Naive thymus-derived CD4-positive, alpha-beta T cell (primary cell): ENCODE measurements at places on chromosomes 6 and 20. TPM values are rescaled to one million over a fixed set of nuclear protein-coding genes. Genes with fewer than 3 reads are reported as not detected.

Gene PFDN6
- total RNA-seq, result 18.4 TPM

Gene SLC22A3
- not detected for total RNA-seq

Gene CALHM6
- 16.3 TPM for total RNA-seq

Gene JAG1
- total RNA-seq, result not detected

Gene NMBR
- total RNA-seq, result not detected in 2 replicates

Gene ANGPT4
- not detected for total RNA-seq

Gene GSTA2
- not detected for total RNA-seq

Gene USP49
- total RNA-seq, result 3.1 TPM

Gene PCSK2
- not detected for total RNA-seq

DNA sequence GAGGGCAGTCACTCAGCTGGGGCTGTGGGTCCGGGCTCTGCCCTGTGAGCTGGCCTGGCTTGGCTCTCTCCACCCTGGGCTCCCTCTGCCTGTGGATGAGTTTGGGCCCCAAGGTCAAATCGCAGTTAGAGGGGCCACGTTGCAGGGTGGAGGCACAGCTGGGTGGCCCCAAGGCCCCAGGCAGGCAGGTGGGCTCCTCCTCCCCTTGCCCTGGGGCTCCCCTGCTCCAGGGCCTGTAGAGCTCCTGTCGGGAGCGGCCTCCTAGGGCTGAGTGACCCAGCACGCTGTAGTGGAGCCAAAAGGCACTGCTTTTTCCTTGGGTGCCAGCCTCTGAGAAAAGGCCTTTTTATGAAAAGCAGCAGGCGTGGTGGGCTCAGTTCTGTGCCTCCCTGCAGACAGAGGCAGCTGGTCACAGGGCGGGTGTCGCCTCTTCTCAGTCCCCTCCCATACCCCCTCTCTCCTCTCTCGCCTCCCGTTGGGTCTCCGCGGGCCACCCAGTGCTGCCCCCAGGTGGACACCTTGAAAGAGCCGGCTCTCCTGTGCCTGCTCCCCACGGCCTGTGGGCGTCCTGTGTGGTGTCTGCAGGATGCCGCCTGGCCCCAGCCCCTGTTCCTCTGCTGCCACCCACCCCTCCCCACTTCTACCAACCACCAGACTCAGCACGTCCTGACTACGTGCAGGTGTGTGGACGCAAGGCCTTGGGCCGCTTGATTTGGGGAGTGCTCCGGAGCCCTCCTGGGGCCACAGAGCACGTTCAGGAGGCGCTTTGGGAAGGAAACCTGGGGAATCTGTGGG is 13.2 kb downstream of the SS18L1 start:
- DNase-seq, result peak; percentile 69

DNA sequence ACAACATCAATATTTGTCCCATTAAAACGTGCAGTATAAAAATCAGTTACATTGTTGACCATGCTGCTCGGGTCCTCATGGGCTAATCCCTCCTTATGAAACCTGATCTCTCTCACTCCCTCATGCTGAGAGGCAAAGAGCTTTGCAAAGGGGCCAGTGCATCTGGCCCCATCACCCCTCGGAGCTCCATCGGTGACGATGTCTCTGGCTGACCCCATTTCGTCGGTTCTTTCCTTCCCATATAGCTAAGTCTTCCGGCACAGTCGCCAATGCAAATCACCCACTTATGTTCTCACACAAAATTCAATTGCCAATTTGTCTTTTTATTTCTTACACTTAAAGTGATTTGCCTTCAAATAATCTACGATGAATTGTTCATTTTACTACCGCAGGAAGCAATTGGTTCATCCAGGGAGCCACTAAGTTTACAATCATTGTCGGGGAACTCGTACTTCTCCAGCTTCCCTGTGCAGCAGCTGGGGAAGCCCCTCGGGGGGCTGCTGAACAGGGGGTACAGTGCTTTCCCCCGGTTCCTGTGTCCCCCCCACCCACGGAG is 199.8 kb upstream of the CDH4 start:
- no peak for DNase-seq

GRCh38 chr6:44508646-44509045 is 121.1 kb downstream of the CDC5L start:
- no peak for DNase-seq

DNA sequence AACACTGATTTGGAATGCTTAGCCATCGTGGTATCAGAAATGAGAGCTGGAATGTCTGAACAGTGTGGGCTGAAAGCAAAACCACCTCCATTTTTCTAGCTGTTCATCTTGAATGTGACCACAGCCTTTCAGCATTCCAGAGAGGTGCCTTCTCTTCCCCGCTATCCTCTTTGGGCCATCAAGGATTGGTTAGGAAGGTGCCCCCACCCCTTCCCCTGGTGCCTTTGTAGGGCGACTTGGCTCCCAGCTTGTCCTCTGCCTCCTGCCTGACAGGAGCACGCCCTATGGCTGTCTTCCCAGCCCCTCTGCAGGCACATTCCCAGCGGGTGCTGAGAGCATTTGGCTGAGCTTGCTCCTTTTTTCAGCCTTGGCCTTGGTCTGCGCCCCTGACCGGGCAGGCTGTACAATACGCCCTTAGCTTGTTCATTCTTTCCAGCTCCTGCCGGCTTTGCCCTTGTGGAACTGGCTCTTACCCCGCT is 97.5 kb downstream of the ARMC2 start:
- DNase-seq, result no peak

- no peak for DNase-seq
These were observed 308.5 kb downstream of the BMP7 start for GRCh38 chr20:56957737-56958553.

GRCh38 chr20:51736947-51737346 is 31.2 kb downstream of the ATP9A start:
- DNase-seq, result no peak

GRCh38 chr6:107692351-107692750 is 131.8 kb downstream of the SCML4 start:
- DNase-seq, result no peak

DNA sequence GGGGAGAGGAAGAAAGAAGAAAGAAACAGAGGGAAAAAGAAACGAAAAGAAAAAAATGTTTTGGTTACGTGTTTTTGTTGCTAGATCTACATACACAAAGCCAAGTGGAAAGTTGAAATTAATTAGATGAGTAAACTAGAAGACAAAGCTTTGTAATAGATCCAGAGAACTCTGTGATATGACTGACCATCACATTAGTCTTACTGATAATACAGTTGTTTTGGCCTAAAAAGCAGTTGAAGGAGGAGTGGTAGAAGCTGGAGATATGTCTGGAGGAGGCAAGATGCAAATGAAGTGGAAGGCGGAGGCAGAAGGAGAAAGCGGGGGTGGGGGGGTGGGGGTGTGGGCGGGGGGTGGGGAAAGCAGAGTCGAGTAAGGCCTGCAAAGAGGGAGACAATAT is 500.1 kb upstream of the ID4 start:
- DNase-seq, result no peak

DNA sequence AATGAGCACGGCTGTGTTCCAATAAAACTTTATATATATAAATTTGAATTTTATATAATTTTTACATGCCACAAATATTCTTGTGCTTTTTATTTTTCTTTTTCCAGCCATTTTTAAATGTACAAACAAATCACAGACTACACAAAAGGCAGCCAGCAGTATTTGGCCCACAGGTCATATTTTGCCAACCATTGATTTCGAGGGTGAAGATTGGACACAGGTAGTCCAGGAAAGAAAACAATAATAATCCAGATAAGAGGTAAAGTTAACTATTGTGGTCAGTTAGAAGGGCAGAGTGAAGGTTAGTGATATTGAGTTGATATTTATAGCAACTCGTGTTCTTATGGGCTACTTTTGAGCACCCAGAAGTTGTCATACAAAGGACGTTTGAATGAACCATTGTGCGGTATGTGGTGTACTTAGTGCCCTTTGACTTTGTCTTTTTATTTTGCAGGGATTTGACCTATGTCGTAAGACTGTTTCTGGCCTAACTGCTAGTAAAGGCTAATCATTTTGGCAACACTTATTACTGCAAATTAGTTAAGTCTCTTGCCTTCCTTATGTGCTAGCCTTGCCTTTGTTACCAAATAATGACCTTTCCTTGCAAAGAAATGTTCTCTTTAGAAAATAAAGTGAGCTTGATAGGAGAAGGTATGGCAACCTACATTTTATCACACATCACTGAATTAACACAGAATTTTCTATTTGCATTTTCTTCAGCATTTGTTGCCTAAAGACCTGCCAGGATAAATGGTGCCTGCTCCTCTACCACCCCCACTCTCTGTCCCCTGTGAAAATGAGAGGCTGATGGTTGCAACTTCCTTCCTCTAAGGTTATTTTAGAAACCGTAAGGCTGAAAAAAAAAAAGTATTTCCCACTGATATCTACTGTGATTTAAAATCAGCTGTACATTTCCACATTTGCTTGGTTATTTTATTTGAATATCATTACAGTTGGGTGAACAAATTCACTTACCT is 493.9 kb upstream of the SOX4 start:
- no peak for DNase-seq

DNA sequence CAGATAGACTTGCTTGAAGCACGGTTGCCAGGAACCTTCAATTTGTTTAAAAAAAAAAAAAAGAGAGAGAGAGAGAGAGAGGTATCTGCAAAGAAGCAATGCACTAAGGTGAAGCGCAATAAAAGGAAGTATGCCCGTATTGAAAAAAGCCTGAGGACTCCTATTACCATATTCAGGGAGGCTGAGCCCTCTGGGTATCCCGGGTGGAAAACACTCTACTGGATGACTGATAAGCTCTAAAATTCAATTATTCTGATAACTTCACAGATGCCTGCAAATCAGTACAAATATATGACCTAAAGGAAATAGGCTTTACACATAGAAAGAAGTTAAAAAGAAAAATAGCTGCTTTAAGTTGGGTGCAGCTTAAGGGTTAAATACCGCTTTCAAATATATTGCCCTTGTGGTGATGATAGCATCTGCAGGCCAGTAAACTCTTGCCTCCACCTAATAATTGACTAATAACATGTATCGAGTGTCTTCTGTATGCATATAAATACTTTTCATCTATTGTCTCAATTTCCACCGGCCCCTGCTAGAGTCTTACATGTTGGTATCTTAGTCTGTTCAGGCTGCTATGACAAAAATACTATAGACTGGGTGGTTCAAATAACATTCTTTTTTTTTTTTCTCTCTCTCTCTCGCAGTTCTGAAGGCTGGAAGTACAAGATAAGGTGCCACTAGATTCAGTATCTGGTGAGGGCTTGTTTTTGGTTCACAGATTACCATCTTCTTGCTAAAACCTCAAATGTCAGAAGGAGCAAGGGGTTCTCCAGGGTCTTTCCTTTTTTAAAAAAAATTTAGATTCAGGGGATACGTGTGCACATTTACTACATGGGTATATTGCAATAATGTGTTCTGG is 187.4 kb upstream of the JARID2 start:
- no peak for DNase-seq

DNA sequence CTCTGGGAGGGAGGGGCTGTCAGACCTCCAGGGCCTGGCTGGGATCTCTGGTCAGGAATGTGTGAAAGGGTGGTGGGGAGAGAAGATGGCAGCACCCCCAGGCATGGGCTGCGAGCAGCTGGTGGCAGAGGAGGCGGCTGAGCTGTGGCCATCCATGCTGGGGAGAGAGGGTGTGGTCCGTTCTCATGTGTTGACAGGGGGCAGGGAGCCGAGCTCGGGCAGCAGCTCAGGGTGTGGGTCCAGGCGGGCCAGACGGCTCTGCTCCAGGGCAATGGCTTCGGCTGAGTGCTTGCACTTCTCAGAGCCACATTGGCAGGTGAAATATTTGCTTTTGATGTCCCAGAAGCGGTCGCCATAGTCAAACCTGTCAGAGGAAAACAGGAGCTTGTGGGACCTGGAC is 1.1 kb upstream of the SLC44A4 start:
- DNase-seq, result no peak

GRCh38 chr20:18686696-18687095 is 98.8 kb downstream of the DTD1 start:
- no peak for DNase-seq

- DNase-seq, result no peak
These were observed 87.9 kb downstream of the CEP57L1 start for GRCh38 chr6:109183109-109183650.

- DNase-seq, result no peak
These were observed 2.6 kb upstream of the LIN28B start for GRCh38 chr6:104954190-104954797.

DNA sequence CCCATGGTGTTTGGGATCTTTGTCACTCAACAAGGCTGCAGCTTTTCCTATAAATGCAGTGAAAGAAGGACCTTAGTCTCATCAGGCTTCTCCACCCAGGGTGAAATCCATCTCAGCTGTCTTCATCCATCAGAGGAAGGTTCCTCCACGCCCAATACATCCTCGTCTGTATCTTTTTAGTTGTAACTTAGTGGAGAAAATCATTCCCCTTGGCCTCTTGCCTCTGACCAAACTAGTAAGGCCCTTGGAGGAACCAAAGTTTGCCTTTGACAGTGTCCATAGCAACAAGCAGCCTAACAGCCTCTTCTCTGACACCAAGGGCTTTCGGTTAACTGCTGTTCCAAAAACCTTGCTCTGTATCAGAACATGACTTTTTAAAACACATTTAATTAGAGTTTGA is 230.3 kb upstream of the ECI2 start:
- DNase-seq, result no peak

DNA sequence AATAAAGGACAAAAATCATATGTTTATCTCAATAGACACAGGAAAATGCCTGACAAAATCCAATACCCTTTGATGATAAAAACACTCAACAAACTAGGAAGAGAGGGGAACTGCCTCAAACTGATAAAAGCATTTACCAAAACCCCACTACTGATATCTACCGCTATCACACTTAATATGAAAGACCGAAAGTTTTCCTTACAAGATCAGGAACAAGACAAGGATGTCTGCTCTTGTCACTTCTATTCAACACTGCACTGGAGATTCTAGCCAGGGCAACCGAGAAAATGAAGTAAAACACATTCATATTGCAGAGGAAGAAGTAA is 25.1 kb downstream of the GZF1 start:
- DNase-seq, result no peak

DNA sequence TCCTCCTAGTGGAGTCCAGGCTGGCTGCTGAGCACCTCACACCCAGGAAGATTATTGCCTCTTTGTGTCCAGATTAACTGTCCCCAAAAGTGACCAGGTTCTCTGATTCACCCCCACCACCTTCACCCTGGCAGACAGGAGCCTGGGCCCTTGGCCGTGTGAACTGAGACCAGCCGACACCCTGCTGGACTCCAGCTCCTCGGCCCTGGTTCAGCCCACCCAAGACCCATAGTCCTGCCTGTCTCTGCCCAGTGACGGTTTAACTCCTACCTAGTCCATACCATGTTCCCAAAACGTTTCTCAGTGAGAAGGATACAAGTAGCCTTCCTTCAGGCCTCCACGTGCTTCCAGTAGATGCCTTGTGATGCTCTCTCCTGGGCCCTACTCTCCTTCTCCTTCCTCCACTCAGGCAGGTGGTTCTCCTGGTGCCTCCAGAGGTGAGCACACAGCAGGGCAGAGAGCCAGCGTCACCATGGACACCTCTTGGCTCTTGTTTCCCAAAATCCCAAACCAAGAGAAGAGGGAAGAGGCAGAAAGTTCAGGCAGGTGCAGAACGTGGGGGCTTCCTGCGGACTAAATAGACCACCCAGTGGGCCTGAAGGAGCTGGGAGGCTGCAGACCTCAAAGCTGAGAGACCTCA is 134.4 kb upstream of the CST7 start:
- DNase-seq, result no peak

- no peak for DNase-seq
These were observed 120.1 kb upstream of the HDDC2 start for GRCh38 chr6:125421836-125422235.

- no peak for DNase-seq
These were observed 42.4 kb downstream of the PKHD1 start for GRCh38 chr6:52045033-52045432.
